ENCODE measurements at places on chromosomes 3 and 15.
A peak's percentile ranks its signal among the peaks of the same experiment; 100 is the strongest.

DNA sequence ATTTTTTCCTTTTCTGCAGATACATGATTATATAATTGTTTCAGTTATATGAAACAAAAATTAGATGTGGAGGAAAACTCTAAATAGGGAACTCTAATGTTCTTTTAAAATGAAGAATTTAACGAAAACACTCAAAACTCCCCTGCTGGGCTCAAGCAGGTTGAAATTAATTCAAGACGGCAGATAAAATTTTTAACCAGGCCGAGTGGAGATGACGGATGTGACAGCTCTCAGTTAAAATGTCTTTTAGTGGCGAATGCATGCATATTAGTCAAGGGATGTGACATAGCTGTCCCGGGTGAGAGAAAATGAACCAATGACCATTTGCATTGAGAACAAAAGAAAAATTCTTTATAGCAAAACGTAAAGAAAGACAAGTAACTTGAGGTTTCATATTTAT, 110.1 kb downstream of the ROBO2 start:
- H3K4me1 ChIP-seq = peaks cover 4% of the 10 kb centered on the region
- no peaks in the 10 kb centered on the region for H3K27me3 ChIP-seq
- H3K36me3 ChIP-seq = no peaks in the 10 kb centered on the region
- no peak for DNase-seq

- H3K4me3 ChIP-seq = no peak overlapping the region
- H3K27me3 ChIP-seq = no peaks in the 10 kb centered on the region
- H3K27ac ChIP-seq = no peak overlapping the region
- no peaks in the 10 kb centered on the region for H3K4me1 ChIP-seq
- H3K36me3 ChIP-seq = no peaks in the 10 kb centered on the region
- DNase-seq = no peak
These were observed 28.5 kb upstream of the APOD start for GRCh38 chr3:195612075-195612800.

DNA sequence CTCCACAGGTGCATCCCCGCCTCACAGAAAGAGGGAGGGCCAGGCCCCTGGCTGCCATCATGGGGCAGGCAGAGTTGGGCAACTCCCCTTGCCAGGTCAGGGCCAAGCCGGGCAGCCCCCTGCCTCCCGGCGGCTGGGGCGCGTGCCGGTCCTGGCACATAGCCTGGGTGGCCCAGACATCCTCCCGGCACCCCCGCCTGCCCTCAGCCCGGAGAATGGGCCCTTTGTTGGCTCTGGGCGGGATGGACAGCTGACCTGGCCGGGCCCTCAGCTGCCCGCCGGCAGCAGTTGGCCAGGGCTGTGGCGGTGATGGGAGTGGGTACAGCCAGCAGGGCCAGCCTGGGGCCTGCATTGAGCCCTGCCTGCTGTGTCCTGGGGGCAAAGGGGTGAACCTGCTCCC, 16.5 kb downstream of the PLXNA1 start:
- DNase-seq = no peak
- no peaks in the 10 kb centered on the region for H3K27me3 ChIP-seq
- H3K4me1 ChIP-seq = peaks cover 24% of the 10 kb centered on the region
- H3K36me3 ChIP-seq = peaks cover 15% of the 10 kb centered on the region

- H3K4me1 ChIP-seq = no peaks in the 10 kb centered on the region
- no peaks in the 10 kb centered on the region for H3K36me3 ChIP-seq
These were observed 981.8 kb upstream of the GBE1 start for GRCh38 chr3:82743196-82743595.

GRCh38 chr15:26864664-26865191, 2.1 kb upstream of the GABRA5 start:
- DNase-seq = no peak
- no peaks in the 10 kb centered on the region for H3K4me1 ChIP-seq
- no peaks in the 10 kb centered on the region for H3K36me3 ChIP-seq
- no peak overlapping the region for H3K4me3 ChIP-seq
- peaks cover 28% of the 10 kb centered on the region for H3K27me3 ChIP-seq

GRCh38 chr15:81941479-81941878, 104.3 kb downstream of the MEX3B start:
- no peaks in the 10 kb centered on the region for H3K4me1 ChIP-seq
- H3K4me3 ChIP-seq = no peak overlapping the region
- no peak overlapping the region for H3K27ac ChIP-seq

DNA sequence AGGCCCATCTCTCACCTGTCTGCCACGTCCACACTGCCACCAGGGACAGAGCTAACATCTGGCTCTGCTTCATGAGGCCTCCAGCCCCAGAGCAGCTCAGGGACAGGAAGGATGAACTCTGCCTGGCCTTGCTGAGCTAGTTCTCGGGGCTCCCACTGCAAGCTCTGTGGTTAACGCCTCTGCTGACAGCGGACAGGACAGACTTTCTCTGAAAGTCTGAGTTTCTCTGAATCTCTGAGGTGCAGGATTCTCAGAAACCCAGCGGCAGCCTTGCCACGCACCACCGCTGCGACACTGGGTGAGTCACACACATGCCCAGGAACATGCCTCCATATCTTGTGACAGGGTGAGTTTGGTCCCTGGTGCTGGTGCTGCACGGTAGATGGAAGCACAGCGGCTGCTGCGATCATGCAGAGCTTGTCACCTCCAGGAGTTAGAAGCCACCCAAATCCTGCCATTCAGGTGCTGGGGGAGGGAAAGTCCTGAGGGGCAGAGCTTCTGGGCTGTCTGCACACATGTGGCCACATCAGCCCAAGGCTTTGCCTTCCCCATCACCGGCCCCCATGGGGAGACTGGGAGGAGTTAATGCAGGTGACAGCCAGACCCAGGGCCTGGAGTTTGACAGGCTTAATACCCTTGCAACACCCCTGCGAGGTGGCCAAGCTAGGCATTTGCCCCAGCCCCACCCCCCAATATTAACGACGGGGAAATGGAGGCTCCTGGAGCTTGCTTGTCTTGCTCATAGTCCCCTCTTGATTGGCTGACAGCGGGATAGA, 267.0 kb downstream of the PLCL2 start:
- no peak overlapping the region for H3K4me3 ChIP-seq
- H3K4me1 ChIP-seq = no peaks in the 10 kb centered on the region
- peaks cover 6% of the 10 kb centered on the region for H3K36me3 ChIP-seq

DNA sequence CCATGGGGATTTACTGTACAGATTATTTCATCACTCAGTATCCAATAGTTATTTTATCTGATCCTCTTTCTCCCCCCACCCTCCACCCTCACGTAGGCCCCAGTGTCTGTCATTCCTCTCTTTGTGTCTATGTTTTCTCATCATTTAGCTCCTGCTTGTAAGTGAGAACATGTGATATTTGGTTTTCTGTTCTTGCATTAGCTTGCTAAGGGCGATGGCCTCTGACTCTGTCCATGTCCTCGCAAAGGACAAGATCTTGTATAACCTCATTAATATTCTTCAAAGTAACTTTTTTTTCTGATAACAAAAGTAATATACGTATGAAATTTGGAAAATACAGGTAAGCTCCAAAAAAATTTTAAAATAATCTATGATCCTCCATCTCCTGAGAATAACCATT, 67.4 kb downstream of the MAP3K13 start:
- H3K4me3 ChIP-seq = no peak overlapping the region
- no peaks in the 10 kb centered on the region for H3K4me1 ChIP-seq
- DNase-seq = no peak
- no peak overlapping the region for H3K27ac ChIP-seq

GRCh38 chr3:40366203-40367162, 20.5 kb upstream of the ENTPD3 start:
- peak overlapping the region; percentile 45 for H3K27ac ChIP-seq
- no peak for DNase-seq
- no peaks in the 10 kb centered on the region for H3K36me3 ChIP-seq
- H3K4me1 ChIP-seq = peaks cover 13% of the 10 kb centered on the region

GRCh38 chr3:175606650-175607318, 747.6 kb downstream of the NAALADL2 start:
- H3K27ac ChIP-seq = no peak overlapping the region
- H3K4me3 ChIP-seq = no peak overlapping the region
- H3K27me3 ChIP-seq = no peaks in the 10 kb centered on the region
- DNase-seq = no peak
- no peaks in the 10 kb centered on the region for H3K4me1 ChIP-seq

GRCh38 chr3:18354701-18355100, 70.4 kb downstream of the SATB1 start:
- no peaks in the 10 kb centered on the region for H3K27me3 ChIP-seq
- no peaks in the 10 kb centered on the region for H3K4me1 ChIP-seq
- H3K36me3 ChIP-seq = no peaks in the 10 kb centered on the region
- H3K27ac ChIP-seq = no peak overlapping the region

- no peak for DNase-seq
- H3K4me3 ChIP-seq = no peak overlapping the region
- H3K27me3 ChIP-seq = no peaks in the 10 kb centered on the region
- no peaks in the 10 kb centered on the region for H3K4me1 ChIP-seq
These were observed 617.1 kb downstream of the NTRK3 start for GRCh38 chr15:87639305-87640011.

DNA sequence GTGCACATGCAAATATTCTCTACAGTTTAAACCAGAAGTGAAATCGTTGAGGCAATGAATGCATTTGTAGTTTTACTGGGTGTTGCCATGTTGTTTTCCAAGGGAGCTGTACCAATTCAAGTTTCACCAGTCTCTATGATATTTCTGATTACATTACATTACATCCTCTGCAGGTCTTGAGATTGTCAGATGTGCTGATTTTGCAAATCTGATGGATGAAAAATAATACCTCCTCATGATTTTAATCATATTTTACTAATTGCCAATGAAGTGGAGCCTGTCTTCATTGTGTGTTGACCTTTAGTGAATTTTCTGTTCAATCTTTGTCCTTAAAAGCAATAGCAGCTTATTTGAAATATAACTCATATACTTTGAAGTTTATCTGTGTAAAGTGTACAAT, 282.4 kb downstream of the NR2F2 start:
- DNase-seq = no peak
- no peaks in the 10 kb centered on the region for H3K27me3 ChIP-seq
- H3K4me3 ChIP-seq = no peak overlapping the region
- no peak overlapping the region for H3K27ac ChIP-seq

DNA sequence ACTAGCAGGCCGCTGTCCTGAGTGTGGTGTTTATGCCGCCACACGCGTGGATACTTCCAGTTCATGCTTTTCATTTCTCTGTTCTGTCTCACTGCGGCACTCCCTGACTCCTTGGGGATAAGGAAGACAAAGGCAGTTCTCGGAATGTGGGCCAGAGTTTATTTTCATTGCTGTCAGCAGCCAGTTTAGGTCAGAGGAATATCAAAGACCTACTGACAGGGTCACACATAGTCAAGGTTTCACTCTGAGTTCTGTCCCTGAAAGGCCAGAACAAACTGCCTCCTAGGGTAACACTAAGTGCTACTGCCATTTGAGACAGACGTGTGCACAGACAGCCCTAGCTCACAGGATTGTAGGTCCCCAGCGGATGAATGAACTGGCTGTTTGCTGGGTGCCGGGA, 27.3 kb upstream of the SPTBN5 start:
- no peak overlapping the region for H3K27ac ChIP-seq
- no peaks in the 10 kb centered on the region for H3K27me3 ChIP-seq
- peaks cover 22% of the 10 kb centered on the region for H3K36me3 ChIP-seq
- DNase-seq = no peak
- H3K4me3 ChIP-seq = no peak overlapping the region

- peaks cover 34% of the 10 kb centered on the region for H3K4me1 ChIP-seq
- H3K27ac ChIP-seq = peak overlapping the region; percentile 36
- DNase-seq = no peak
- no peaks in the 10 kb centered on the region for H3K27me3 ChIP-seq
These were observed 31.9 kb downstream of the SLMAP start for GRCh38 chr3:57787867-57788623.

GRCh38 chr3:82954486-82954885, 1193.0 kb upstream of the GBE1 start:
- DNase-seq = no peak
- H3K27me3 ChIP-seq = no peaks in the 10 kb centered on the region
- no peaks in the 10 kb centered on the region for H3K4me1 ChIP-seq
- no peak overlapping the region for H3K4me3 ChIP-seq
- no peak overlapping the region for H3K27ac ChIP-seq
- no peaks in the 10 kb centered on the region for H3K36me3 ChIP-seq

DNA sequence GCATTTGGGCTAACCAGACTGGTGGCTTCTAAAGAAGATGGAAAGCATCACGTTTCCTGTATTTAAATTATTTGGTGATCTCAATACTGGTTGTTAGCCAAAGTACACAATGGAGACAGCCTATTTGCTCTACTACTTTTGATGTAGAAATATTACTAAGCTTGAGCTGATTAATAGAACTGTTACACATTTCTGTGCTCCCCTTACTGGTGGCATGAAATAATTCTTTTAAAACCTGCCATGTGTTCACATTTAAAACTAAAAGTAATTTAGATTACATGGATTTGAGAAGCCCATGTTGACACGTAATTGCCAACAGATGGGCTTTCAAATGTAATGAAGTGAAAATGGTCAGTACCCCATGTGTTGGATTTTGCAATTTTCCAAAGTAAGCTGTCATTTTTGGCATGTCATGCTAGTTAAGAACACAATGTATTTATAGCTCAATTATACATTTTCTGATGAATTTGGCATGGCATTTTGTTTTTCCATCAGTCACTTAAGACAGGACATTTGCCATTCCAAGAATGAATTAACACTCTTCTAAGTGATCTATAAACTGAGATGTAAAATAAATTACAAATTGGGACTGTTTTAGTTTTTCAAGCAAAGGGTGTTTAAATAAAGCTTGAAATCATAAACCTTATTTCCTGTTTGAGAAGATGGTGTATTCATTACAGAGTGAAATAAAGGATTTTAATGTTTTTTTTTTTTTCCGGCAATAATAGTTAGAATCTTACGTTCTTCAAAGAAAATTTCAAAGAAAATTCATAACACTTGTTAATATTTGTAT, 10.8 kb upstream of the RARRES1 start:
- no peak for DNase-seq
- H3K36me3 ChIP-seq = no peaks in the 10 kb centered on the region
- H3K27me3 ChIP-seq = no peaks in the 10 kb centered on the region
- no peak overlapping the region for H3K4me3 ChIP-seq
- H3K4me1 ChIP-seq = no peaks in the 10 kb centered on the region
- H3K27ac ChIP-seq = no peak overlapping the region

DNA sequence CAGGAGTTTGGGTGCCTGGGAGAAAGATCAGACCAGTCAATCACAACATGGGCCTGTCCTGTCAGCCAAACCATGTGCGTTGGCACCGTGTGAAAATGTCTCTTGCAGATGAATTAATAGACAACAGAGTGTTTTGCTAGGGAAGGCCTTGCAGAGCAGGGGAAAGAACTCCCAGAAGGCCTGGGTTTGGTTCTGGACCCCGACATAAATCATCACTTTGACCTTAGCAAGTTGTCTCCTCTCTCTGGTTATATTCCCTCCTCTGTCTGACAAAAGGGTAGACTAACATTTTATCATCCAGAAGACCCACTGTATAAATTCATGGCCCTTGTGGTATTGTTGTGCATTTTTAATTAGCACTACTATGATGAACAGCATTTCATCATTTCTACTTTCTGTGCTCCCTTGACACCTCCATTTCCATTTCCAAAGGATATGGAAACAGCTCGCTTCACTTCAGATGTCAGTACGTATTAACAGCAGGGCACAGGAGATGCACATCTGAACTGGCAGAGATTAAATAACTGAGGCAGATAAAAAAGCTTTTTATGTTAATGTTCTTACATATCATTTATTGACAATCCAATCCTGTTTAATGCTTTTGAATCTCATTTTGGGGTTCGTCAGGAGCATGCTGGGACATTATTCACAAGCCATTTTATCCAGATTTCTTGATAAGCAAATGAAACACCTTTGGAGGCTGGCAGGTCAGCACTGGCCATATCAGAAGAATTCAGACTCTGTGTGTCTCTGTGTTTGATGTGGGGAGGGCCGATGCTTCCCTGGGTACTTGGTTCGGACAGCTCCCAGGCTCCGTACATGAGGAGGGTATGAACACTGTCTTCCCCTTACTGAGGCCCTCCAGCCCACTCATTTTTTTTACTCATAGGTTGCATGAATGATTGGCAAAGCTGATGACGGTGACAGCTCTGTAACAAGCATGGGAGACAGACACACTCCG, 28.2 kb upstream of the IL12A start:
- no peak overlapping the region for H3K27ac ChIP-seq
- H3K4me3 ChIP-seq = no peak overlapping the region
- H3K36me3 ChIP-seq = no peaks in the 10 kb centered on the region

Data from keratinocyte (primary cell).